ENCODE measurements at places on chromosomes 12 and 14.

DNA sequence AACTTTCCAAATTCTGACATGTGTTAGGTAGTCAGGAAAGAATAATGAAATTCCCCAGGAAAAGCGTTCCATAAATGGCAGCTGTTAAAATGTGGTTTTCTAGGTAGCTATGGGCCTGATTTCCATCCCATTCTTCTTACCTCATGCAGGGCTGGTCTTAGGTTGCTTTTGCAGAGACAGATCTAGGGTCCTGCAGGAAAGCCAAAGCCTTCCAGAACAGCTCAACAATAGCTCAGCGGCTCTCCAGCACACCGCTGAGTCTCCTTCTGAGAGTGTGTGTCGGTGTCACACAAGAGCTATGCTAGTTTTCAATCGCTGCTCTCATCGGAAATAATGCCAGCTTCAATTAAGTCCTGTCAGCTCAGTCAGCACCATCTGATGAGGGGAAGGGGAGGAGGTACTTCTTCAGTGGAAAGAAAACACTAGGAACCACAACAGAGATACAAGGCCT lies 106.7 kb downstream of the TMEM30B start:
- no peak for DNase-seq

DNA sequence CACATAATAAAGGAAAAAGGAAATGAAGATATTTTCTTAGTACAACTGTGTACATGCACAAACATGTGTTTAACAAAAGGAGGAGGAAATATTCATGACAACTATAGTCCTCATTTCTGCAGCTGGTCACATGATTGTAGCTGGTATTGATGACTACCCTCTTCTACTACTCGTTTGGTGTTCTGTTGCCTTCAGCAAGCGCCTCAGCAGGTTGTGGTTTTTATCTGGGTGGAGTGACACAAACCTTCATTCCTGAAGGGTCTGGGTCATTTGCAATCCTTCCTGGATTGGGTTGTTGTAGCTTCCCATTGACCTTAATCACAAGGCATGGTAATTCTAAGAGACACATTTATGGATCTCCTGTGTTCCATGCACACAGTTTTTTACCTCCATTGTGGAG lies 1009.9 kb upstream of the USP15 start:
- no peak for DNase-seq

GRCh38 chr14:68654471-68654941 lies 138.4 kb downstream of the ZFP36L1 start:
- DNase-seq: no peak

DNA sequence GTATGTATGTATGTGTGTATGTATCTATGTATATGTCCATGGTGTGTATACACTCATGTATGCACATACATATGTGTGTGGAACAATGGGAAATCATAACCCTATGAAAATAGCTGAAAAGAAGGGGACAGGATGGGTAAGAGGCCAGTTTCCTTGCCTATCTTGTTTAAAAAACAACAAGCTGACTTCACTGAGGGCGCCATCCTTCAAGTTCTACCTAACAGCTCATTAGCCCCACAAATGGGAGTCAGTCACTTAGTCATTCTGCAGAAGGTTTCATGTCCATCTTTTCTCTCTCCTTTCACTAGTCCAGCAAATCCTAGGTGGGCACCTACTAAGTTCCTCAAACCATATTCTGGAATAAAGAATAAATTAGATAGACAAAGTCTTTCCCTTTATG lies 14.7 kb downstream of the STON2 start:
- DNase-seq: no peak

DNA sequence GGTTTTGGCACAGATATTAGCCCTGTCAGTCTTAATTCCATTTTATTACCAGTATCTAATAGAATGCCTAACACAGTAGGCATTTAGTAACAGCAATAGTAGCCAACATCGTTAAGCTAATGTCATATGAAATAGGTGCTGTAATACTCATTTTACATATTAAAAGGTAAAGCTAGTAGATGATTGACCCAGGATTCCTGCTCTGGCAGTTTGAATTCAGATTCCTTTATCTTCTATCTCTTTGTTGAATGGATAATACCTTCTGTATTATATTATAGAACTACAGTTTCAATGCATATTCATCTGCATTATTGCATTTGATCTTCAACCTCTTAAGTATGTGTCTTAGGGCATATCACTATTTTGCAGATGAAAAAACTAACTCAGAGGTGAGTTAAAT lies 2.9 kb downstream of the ATL1 start:
- DNase-seq: no peak

DNA sequence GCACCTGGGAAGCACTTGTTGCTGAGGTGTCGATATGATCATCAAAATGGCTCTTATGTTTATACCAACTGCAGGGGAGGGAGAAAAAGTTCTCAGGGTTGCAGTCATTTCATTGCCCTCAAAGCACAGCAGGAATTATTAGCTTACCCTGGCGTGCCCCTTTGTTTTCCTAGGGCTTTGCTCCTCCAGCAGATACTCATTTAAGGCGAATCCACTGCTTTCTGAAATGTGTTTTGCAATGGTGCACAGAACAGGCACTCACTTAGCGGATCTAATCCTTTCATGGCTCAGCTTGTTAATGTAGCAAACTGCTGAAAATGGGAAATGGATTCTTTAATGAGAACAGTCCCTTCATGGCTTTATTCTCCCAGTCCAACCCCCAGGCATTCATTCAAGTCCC lies 76.7 kb downstream of the NKX2-1 start:
- DNase-seq: no peak

DNA sequence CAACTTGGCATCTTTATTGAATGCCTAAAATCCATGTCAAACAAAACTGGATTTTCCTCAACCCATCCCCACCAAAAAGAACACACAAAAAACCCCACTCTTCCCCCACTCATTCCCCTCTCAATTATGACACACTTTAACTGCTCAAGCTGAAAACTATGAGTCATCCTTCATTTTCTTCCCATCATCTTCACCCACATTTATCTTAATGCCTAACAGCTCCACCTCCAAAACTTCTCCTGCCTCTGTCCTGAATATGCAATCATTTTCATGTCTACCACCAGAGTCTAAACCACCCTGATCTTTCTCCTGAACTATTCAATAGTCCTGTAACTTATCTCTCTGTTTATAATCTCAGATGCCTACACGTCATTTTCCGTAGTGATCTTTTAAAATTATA lies 239.7 kb downstream of the BCAT1 start:
- no peak for DNase-seq

DNA sequence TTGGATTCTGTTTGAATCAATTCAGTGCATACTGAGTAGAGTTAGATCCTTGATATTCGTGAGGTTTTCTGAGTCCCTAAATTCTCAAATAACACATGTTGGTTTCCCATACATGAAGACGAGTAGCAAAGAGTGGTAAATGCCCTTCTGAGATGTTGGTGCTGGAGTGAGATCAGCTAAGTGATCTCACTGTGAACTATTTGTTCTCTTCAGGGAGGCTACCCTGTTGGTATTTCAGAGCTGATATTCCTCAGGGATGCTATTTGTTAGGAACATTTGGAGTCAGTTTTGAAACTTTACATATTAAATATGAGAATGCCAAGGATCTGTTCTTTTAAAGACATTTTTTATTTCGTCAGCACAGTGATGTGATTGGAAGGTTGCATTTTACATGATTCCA lies 54.7 kb downstream of the SUSD6 start:
- DNase-seq: no peak

DNA sequence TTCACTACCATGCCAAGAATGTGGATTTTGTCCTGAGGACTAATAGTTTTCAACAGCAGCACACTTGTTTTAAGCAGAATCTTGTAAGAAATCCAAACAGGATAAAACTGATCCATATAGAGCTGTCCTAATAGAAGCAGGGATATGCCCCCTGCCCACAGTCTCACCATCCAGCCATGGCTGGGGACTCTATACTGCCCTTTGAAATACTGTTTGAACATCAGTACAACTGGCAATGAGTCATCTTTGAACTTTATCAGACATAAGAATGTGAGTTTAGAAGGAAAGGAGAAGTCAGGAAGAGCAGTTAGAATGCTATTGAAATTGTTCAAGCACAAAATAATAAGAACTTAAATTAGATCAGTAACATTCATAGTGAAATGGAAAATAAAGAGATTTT lies 3.8 kb upstream of the C12orf42 start:
- DNase-seq: no peak

- no peak for DNase-seq
These were observed 21.8 kb downstream of the LMO3 start for GRCh38 chr12:16583969-16584745.

- no peak for DNase-seq
These were observed 22.4 kb upstream of the PDE1B start for GRCh38 chr12:54526812-54527630.

DNA sequence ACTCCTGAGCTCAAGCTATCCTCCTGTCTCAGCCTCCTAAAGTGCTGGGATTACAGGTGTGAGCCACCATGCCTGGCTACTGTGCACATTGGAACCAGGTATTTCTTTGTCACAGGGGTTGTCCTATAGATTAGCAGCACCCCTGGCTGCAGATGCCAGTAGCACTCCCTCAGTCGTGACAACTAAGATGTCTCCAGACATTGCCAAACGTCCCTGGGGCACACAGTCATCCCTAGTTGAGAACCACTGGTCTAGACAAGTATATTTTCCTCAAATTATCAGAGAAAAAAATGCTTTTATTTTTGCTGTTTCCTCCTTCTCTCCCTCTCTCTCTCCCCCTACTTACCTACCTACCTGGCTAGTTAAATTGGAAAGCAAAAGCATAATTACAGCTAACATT lies 17.9 kb upstream of the P2RX7 start:
- no peak for DNase-seq

DNA sequence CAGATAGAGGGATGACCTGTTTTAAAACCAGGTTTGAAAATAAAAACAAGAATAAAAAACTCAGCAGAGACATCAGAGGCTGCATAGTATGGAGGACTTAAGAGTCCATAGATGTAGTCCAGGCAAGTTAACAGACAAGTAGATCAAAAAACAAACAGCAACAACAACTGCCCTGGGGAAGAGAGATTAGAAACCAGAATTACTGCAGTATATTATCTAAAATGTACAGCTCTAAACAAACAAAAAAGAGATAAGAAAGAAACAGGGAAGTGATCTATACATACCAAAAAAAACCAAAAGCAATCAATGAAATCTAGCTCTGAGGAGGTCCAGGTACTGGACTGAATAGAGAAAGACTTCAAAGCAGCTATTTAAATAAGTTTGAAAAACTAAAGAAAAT lies 48.8 kb downstream of the ACSM4 start:
- DNase-seq: no peak

DNA sequence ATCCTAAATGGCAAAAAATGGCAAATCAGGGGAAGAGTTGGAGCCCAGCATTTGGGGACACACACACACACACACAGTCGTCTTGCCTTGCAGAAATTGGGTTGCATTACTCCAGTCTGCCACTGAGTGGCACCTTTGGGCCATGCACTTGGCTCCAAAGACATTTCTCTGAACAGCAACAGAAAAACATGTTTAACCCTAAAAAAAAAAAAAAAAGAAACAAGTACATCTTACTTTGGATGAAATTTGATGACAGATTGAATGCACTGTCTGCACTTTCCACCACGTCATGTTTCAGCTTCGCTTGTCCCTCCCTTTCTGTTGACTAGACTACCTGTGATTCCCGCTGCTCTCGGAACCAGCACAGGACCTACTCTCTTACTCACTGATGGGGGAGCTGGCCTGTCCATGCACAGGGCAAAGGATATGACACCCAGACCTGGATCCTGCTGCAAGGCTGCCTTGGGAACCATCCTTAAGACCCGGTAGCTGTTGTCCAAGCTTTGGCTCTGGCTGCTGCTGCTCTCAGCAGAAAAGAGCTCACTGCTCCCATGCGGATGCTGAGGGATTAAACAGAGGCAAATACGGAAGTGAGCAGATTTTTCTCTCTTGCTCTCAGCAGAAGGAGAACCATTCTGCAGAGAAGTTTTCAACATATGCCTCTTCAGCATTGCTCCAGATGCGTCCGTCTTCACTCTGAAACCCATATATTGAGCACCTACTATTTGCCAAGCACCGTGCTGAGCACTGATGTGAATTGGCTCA lies 376.8 kb downstream of the DPF3 start:
- peak; percentile 50 for DNase-seq

GRCh38 chr12:44247588-44247987 lies 411.7 kb downstream of the TMEM117 start:
- no peak for DNase-seq

DNA sequence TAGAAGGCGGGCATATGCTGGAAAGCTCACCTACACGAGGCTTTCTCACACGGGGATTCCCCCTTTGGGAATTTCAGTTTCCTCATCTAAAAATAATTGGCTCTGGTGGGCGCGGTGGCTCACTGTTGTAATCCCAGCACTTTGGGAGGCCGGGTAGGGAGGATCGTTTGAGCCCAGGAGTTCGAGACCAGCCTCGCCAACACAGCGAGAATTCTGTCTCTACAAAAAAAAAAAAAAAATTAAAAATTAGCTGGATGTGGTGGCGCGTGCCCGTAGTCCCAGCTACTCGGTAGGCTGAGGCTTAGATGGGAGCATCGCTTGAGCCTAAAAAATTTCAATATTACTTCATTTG lies 400 bp upstream of the NDUFA12 start:
- no peak for DNase-seq

DNA sequence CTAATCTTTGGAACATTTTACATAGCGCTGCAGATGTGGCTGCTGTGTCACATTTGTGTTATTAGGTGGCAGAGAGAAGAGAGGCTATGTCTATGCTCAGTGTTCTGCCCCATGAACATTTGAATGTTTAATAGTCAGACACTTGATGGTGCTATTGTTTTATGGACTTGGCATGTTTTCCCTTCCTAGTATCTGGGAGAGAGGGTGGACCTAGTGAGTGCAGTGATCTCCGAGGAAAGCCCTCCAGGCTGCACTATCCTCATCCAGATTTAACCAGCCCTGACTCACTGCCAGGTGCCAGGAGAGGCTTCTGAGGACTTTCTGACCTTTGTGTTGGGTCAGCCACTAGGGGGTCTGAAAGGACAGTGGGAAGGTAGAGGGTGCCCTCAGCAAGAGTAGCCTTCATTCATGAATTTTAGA lies 24.3 kb downstream of the ZFC3H1 start:
- DNase-seq: no peak

- no peak for DNase-seq
These were observed 71.0 kb downstream of the SLC38A1 start for GRCh38 chr12:46197883-46198282.
